ENCODE measurements at places on chromosomes 16 and 17.

- no peak for DNase-seq
Observed at GRCh38 chr16:23837553-23838308, 1.9 kb downstream of the PRKCB start.

DNA sequence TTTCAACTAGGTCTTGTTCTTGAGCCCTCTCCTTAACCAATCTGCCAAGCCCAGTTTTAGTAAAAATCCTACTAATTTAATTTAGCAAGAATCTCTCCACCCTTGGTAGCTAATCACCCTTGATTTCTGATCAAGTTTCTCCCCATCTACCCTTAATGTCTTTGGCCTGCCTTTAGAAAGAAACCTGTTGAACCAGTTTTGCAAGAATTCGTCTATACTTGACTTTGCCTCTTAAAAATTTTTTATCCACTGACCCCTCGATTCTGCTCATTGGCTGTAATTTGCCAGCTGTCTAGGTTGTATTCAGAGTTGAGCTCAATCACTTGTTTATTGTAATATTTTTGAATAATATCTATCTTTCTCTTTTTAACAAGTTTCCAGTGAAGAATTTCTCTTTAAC lies 1138.5 kb downstream of the CDH11 start:
- DNase-seq = no peak

- DNase-seq = peak; percentile 86
Observed at GRCh38 chr17:74748529-74749278, at the start of gene NHERF1. Gene NHERF1 (plus strand): TSS chr17:74748628. CDS start chr17:74748847, 219 bp downstream.

DNA sequence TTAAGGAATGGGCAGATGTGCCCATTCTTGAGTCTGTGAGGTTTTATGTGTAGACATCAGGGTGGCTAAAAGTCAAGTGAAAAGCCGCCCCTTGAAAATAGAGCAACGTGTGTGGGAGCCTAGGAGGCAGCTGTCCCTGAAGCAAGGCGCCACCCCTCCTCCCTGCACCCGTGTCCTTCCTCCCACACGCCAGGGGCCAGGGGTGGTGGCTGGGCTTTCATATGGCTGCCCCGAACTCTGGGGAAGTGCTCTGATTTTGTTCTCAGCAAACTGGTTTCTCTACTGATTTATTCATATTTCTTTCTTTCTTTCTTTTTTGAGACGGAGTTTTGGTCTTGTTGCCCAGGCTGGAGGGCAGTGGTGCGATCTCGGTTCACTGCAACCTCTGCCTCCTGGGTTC lies 4.7 kb downstream of the ZNF750 start:
- DNase-seq = no peak

- no peak for DNase-seq
Observed at GRCh38 chr17:73566905-73567782, 77.1 kb downstream of the SDK2 start.

- no peak for DNase-seq
Observed at GRCh38 chr17:39894681-39895376, 23.6 kb downstream of the GSDMB start.

DNA sequence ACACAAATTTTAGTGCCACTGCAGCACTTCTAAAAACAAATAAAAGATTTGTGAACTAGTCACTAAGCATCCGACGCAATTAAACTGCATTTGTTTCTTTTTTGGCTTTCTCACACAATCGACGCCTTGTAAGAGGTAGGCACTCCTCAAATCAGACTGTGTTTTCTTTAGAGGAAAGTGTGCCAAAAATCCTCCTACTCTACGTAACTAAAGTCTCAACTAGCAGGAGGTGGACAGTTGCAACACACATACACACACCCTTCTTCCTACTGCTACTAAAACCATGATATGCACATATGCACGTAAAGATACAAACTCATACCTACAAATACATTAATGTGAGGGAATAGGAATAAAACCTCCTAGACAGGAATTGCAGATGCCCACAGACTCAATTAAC lies 844.7 kb upstream of the SOX9 start:
- DNase-seq = no peak

- DNase-seq = no peak
Observed at GRCh38 chr16:64771273-64771672, 350.6 kb downstream of the CDH11 start.

- DNase-seq = no peak
Observed at GRCh38 chr17:41456204-41456603, 11.0 kb downstream of the KRT32 start.

- no peak for DNase-seq
Observed at GRCh38 chr17:74151551-74152315, 51.7 kb upstream of the RPL38 start.

- no peak for DNase-seq
Observed at GRCh38 chr17:71441098-71441497, 679.7 kb upstream of the SOX9 start.

DNA sequence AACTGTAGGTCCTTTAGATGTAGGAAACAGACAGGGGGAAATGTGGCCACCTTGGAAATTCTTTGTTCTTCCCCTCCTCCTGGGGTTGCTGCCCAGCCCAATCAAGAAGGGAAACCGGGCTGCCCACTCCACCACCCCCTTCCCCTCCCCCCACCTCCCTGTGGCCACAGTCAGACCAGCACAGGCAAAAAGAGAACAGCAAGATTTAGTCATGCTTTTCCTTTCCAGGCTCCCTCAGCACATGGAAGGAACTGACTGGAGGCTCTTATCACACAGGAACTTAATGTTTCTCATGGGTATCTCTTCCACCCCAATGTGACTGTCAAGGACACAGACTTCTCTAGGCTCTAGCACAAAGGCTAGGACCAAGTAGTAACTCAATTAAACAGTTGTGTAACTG lies 3.0 kb upstream of the CCL1 start:
- DNase-seq = no peak

DNA sequence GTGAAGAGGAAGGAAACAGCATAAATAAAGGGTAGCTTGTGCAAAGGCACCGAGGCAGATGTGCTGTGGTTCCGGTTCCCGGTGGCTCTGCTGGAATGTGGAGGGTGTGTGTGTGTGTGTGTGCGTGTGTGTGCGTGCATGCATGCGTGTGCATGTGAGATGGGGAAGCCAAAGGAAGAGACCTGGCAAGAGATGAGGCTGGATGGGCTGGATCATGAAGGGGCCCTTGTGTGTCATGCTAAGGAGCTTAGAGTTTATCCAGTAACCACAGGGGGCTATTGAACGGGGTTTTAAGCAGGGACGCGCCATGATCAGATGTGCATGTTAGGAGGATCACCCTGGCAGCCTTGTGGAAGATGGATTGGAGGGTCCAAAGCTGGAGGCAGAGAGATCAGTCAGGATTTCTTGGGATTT lies 8.3 kb downstream of the WSCD1 start:
- no peak for DNase-seq

GRCh38 chr17:9028202-9028987 lies 7.1 kb downstream of the NTN1 start:
- no peak for DNase-seq

DNA sequence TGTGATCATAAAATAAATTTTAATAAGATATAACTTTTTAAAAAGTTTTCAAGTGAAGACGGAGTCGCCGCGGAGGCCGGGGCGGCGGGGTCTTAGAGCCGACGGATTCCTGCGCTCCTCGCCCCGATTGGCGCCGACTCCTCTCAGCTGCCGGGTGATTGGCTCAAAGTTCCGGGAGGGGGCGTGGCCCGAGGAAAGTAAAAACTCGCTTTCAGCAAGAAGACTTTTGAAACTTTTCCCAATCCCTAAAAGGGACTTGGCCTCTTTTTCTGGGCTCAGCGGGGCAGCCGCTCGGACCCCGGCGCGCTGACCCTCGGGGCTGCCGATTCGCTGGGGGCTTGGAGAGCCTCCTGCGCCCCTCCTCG lies at the start of gene FOXC2:
FOXC2 (plus strand) TSS at position 229 of the 365 bp plus-strand sequence. CDS start 507 bp downstream, outside the sequence.
- DNase-seq = no peak

GRCh38 chr16:30985401-30986128 lies 558 bp downstream of the HSD3B7 start:
- DNase-seq = peak; percentile 18

- no peak for DNase-seq
Observed at GRCh38 chr17:68378268-68379176, 78.8 kb downstream of the WIPI1 start.

- no peak for DNase-seq
Observed at GRCh38 chr16:10256784-10257641, 74.8 kb upstream of the GRIN2A start.

GRCh38 chr17:40038882-40039513 lies 15.2 kb downstream of the MED24 start:
- DNase-seq = no peak

- no peak for DNase-seq
Observed at GRCh38 chr16:52861614-52862022, 191.1 kb downstream of the CHD9NB start.

- no peak for DNase-seq
Observed at GRCh38 chr17:10806545-10807262, 2.8 kb upstream of the TMEM238L start.
